ENCODE measurements at places on chromosomes 3 and 15. TPM values are rescaled to one million over a fixed set of nuclear protein-coding genes. Genes with fewer than 3 reads are reported as not detected.

Gene IL17RE
- total RNA-seq: 1.4 TPM

Gene MUC20
- total RNA-seq: 1.7 TPM

Gene ARL6IP5
- total RNA-seq: 97.0 TPM

Gene RLBP1
- total RNA-seq: 0.28 TPM

Gene TUSC7
- total RNA-seq: not detected

Gene PIF1
- 0.28 TPM for total RNA-seq

Gene PP2D1
- total RNA-seq: not detected

Gene LYSMD2
- total RNA-seq: 8.0 TPM

Gene XCR1
- not detected for total RNA-seq

Gene MESP1
- 0.07 TPM for total RNA-seq

Gene ROPN1
- total RNA-seq: not detected

Gene TBL1XR1
- total RNA-seq: 305 TPM

Gene ERC2
- total RNA-seq: 0.34 TPM

Gene ANKRD63
- total RNA-seq: not detected

Gene FAM107A
- not detected for total RNA-seq

Gene DCUN1D1
- 34.9 TPM for total RNA-seq

Gene WDR53
- total RNA-seq: 17.1 TPM

Gene ITIH1
- not detected for total RNA-seq

Gene CD80
- not detected for total RNA-seq

Gene ADAMTS9
- 0.34 TPM for total RNA-seq

Gene CHRNA7
- 0.50 TPM for total RNA-seq

Gene SELENOT
- total RNA-seq: 162 TPM

Gene CDHR4
- not detected for total RNA-seq

Gene ADAMTS17
- 1.0 TPM for total RNA-seq

Gene SPTSSB
- total RNA-seq: 0.64 TPM

Gene MYL3
- total RNA-seq: not detected

Gene FGD5
- under 0.01 TPM for total RNA-seq

Gene GALNT15
- 0.07 TPM for total RNA-seq

Gene RTP3
- total RNA-seq: not detected

Gene KNL1
- 0.36 TPM for total RNA-seq

Gene EFCC1
- total RNA-seq: not detected

Gene CTXND1
- total RNA-seq: not detected

Gene PEX5L
- total RNA-seq: under 0.01 TPM

Gene CHRM5
- not detected for total RNA-seq

Gene PLSCR2
- total RNA-seq: 0.28 TPM

Gene FMN1
- 0.34 TPM for total RNA-seq

Gene MYZAP
- total RNA-seq: 1.4 TPM

Gene GOLGA8N
- total RNA-seq: 3.1 TPM

Gene CRTAP
- total RNA-seq: 114 TPM

Gene SEMA3B
- 5.1 TPM for total RNA-seq

Gene LCTL
- total RNA-seq: not detected

Gene TUSC2
- 15.7 TPM for total RNA-seq

Gene BOC
- total RNA-seq: 0.34 TPM

Gene PRKCD
- total RNA-seq: 4.4 TPM

Gene LSMEM2
- not detected for total RNA-seq

Gene ADCY5
- total RNA-seq: not detected

Gene LTF
- total RNA-seq: under 0.01 TPM

Gene IL16
- total RNA-seq: 0.07 TPM

Gene TMEM207
- total RNA-seq: not detected

Gene CCR8
- total RNA-seq: not detected

Gene GOLGB1
- 48.2 TPM for total RNA-seq

Gene PLSCR5
- not detected for total RNA-seq

Gene KCNH8
- total RNA-seq: not detected

Gene RBM15B
- total RNA-seq: 48.7 TPM

Data from nasal cavity respiratory epithelium epithelial cell of viscerocranial mucosa (primary cell).